ENCODE measurements at places on chromosomes 16 and 17. TPM values are rescaled to one million over a fixed set of nuclear protein-coding genes. Genes with fewer than 3 reads are reported as not detected.

DNA sequence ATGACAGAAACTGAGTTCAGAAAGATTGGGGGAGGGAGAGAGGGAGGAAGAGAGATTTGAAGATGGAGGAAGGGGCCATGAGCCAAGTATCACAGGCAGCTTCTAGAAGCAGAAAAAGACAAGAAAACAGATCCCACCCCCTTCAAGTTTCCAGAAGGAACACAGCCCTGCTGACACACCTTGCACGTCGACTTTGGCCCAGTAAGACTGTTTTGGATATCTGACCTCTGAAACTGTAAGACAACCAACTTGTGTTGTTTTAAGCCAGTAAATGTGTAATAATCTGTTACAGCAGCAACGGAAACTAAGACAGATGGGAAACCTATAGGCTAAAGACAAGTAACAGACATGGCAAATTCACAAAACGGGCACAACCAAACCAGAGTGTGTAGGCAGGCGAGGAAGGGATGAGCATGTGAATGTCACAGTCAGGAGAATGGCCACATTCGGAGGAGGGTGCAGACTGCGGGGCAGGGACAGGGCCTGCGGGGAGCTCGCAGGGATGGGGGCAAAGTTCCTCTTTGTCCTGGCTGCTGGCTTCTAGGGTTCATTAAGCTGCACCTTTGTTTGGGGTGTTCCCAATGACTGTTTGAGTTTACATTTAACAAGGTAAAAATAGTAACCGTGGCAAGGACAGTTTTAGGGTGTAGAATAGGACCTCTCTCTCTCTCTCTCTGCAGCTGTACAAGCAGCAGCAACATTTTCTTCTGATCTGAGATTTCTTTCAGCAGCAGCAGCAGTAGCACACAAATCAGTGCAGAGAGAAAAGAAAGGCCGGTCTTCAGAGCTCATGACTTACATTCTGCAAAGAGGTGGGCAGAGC is 18.3 kb upstream of the ATP2C2 start:
- no peak for DNase-seq

- DNase-seq = peak; percentile 59
Measured at GRCh38 chr17:18258356-18259038, at the start of gene FLII. Gene FLII (minus strand): TSS chr17:18258738. CDS start chr17:18258690, 48 bp downstream.

DNA sequence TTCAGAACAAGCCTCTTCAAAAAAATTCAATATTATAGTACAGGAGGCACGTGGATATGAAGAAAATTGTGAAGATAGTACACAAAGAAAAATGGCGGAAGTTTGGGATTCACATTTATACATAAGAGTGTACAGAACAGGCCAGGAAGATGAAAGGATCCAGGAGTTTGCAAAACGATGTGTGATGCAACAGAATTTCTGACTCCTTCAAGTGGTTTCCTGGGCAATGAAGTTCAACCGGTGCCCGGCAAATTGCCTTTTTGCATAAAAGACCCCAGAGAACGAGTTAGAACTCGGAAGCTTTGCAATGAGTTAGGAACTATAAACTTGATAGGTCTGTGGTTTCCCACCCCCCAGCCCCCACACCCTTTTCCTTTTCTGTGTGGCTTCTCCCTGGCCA is 189.1 kb downstream of the SALL1 start:
- DNase-seq = no peak

DNA sequence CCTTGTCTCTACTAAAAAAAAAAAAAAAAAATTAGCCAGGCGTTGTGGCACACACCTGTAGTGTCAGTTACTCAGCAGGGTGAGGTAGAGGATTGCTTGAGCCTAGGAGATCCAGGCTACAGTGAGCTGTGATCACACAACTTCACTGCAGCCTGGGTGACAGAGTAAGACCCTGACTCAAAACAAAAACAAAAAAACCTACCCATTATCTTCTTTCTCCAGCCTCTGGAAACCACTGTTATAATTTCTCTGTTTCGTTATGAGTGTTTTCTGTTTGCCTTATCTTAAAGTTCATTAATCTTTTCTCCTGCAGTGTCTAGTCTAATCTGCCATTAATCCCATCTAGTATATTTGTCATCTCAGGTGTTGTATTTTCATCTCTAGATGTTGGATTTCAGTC is 18.6 kb upstream of the CLTC start:
- DNase-seq = no peak

DNA sequence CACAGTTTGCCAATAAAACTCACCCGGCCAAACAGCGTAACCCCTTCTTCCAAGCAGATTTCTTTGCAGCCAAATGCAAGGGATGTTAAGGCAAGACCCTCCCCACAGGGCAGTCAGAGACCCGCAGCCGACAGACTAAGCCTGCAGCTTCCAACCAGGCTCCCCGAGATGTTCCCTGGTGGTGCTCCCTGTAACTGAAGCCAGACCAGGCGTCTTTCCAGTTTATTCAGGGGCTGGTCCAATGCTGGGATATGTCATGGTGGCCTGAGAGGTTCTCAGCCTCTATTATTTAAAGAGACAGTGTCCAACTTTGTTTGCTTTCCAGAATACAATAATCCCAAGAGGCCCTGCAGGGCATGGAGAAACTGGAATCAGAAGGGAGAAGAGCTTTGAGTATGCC is at the start of gene PMP22:
Gene PMP22, minus strand, starts transcription at position 196 of the 400 bp plus-strand sequence. CDS start 4,599 bp downstream, outside the sequence.
- DNase-seq = no peak

- DNase-seq = no peak
Measured at GRCh38 chr17:82737967-82738877, 2.8 kb downstream of the FN3K start.

DNA sequence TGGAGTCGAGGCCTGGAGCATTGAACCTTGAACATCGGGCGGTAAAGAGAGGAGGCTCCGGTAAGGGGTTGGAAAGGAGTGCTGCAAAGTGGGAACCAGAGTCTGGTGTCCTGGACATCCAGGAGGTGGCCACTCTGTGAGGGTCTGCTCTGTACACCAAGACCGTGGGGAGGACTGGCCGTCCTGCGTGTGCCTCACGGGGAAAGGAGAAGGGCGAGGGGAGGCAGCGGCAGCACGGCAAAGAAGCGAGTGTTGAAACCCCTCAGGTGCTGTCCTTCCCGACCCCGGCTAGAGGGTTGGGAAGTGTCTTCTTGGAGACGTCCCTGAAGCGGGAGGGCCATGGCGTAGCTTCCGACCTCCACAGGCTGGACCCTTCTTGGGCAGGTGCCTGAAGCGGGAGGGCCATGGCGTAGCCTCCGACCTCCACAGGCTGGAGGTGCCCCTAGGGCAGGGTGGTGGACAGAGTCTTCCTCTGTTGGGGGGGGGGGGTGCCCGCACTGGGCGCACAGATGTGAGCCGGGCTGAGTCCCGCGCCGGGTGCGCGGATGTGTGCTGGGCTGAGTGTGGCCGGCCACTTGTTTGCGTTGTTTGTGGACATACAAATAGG is 42.0 kb downstream of the FOXK2 start:
- no peak for DNase-seq

GRCh38 chr16:56332464-56333079 is 92.8 kb downstream of the AMFR start:
- peak; percentile 88 for DNase-seq

DNA sequence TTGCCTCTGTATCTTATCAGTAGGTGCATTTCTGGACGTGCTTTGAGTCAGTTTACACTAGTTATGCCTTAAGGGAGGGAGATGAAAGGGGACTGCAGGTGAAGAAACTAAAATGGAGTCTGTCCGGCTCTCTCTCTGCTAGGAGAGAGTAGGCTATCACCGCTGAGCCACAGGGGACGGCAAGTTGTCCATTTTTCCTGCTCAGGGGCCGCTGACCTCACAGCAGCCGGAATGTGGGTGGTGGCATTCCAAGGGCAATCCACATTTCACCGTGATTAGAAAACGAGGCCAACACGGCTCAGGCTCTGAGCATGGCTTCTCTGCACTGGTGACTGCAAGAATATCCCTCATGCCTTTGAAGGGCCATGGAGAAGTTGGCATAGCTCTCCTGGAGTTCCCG is 19.0 kb upstream of the KLHDC4 start:
- no peak for DNase-seq

- no peak for DNase-seq
Measured at GRCh38 chr17:34981538-34982241, 1.4 kb downstream of the LIG3 start.

DNA sequence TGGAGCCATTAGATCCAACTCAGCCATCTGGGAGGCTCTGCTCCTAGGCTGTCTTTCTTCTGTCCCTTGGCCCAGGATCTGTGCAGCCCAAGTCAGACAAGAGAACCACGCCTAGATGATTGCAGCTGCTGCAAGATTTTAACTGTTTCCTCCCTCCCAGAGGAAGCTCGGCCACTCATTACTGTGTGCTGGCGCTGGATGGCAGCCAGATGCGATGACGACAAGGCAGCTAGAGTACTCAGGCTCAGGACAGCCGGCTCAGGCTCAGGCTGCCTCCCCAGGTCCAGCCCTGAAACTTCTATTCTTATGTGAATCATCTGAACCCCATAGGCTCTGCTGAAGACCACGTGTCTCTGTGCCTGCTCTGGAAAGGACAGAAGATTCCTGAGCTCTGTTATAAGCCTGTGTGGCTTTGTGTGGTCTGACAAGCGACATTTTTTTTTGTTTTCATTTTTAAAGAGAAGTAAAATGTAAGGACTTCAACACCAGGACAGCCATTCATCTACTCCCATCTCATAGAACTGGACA is 32.1 kb upstream of the FBXW10B start:
- DNase-seq = peak; percentile 99

DNA sequence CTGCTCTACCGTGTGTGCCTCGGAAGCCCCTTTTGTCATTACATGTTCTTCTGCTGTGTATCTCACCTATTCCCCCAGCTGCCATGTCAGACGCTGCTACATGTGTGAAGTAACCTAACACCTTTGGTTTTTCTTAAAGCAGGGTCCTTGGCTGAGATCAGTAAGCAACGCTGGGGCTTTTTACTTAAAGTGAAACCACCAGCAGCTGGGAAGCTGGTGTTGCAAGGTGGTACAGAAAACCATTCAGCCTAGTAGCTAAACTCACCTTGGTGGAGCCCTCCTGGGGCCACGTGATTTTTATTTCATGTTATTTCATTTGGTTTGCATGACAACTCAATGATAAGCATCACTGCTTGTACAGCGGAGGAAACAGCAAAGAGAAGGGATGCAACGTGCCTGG is 62.6 kb downstream of the PLCG2 start:
- DNase-seq = no peak

DNA sequence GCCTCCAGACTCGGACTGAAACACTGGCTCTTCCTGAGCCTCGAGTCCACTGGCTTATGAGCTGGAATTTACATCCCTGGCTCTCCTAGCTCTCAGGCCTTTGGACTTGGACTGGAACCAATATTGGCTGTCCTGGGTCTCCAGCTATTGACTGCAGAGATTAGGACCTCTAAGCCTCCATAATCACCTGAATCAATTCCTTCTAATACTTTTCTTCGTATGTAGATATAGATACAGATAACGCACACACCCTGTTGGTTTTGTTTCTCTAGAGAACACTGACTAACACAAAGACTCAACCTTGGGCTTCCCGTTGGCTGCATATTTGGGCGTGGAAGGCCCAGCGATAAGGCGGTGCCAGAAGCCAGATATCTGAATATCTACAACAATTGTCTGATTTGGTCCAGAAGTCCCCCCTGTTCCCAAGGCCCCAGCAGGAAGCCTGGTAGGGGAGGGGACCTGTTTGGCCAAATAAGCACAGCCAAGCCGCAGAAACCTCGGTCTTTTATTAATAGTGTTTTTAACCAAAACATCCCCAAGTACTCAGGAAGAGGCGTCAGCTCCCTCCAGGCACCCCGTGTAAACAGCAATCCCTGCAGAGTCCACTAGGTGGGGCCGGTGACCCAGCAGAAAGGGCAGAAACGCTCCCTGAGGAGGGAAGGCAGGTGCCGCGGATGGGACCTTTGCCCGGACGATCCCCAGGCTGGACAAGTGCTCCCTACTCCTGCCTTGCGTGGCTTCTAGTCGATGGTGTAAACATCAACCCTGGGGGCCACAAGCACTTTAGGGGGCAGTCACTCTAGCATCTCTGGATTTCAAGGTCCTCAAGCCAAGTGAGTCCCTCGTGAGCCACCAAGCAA is 57.0 kb downstream of the ABR start:
- DNase-seq = peak; percentile 79

GRCh38 chr16:25020112-25020631 is 5.0 kb upstream of the ARHGAP17 start:
- DNase-seq = no peak

- peak; percentile 12 for DNase-seq
Measured at GRCh38 chr16:55052741-55053415, 122.2 kb downstream of the IRX5 start.

DNA sequence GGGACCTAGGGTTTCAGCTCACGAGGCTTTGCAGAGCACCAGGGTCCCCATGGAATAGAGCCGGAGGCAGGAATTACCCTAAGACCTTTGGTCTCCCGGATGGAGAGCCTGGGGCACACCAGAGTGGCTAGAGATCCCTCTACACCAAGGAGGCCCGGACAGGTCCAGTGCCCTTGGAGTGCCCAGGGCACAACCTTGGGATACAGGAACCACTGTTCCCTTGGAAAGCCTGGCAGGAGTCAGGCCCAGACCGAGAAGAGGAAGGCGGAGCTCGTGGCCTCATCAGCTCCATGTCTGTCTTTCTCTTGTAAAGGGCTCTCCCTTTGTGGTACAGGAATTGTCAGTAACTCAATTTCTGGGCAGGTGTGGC is 3.8 kb upstream of the DBNDD1 start:
- no peak for DNase-seq

DNA sequence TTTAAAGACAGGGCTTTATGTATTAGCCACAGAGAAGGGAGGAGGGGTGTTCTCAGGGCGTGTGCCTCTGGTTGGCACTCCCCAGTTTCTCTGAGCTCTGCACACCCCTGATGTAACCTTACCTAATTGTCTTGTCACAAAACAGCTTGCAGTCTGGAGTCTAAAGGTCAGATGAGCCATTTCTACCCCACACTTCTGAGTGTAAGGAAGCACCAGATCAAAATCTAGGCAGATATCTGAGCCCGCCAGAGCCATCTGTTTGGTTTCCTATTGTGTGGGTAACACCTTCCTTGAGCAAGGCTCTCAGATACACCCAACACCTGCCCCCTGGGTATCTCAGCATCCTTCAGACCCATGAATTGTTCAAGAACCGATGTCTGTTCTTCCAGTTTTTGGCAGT is 15.5 kb downstream of the CDH1 start:
- no peak for DNase-seq

The KRT31 gene
- total RNA-seq = not detected

The CBFA2T3 gene
- total RNA-seq = not detected

The PYY gene
- not detected for total RNA-seq

The DBNDD1 gene
- total RNA-seq = 3.5 TPM

The TSPAN10 gene
- total RNA-seq = 2.1 TPM

The CYBA gene
- 0.54 TPM for total RNA-seq

The CCL1 gene
- total RNA-seq = not detected

The RANGRF gene
- 41.8 TPM for total RNA-seq

The CETP gene
- not detected for total RNA-seq

The SLC13A5 gene
- not detected for total RNA-seq

The ZPBP2 gene
- total RNA-seq = not detected

The C1QTNF8 gene
- not detected for total RNA-seq

The ALDH3A1 gene
- 13.4 TPM for total RNA-seq

The CBLN1 gene
- total RNA-seq = not detected

The TBC1D3B gene
- total RNA-seq = 12.5 TPM

The CRHR1 gene
- total RNA-seq = not detected
